NB4 (cell line): ENCODE measurements at places on chromosomes 13 and 19.

DNA sequence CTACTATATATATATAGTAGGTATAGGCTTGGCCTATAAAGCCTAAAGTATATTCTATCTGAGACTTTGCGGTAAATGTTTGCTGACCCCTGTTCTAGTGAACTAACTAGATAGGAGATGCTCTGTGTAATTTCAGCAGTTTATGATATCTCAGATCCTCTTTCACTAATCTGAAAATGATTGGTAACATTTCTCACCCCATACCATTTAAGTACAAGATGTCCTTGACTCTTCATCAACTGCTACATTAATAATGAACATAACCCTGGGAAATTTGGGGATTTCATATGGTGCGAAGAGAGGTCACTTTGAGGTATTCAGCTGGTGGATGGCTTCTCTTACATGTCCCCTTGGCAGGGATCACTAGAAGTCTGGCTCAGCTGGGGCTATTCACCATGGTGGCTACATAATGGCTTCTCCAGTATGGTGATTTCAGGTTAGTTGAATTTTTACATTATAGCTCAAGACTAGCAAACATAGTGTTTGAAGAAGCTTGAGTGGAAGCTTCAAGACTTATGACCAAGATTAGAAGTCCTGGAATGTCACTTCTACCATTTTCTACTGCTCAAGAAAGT lies 103.6 kb upstream of the MYCBP2 start:
- no peak for DNase-seq

DNA sequence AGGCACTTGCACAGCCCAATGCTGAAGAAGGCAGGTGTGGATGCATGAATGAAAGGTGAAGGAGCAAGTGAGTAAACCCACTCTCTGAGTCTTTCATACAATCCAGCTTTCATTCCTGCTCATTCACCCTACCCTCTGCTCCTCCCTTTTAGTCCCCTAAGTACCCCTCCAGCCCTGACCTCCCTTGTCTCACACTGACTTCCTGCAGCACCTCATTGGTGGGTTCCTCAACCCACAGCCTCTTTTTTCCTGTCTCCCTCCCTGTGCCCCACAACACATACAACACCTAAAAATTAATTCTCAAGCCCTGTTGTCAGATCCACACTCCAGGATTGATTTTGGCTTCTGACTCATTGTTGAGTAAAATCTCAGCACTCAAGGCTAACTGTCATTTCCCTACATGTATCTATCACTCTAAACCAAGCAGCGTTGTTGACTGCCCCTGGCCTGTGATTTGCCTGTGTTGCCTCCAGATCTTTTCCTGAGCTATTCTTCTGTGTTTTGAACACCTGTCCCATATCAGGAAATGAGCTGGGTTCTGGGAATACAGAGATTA lies 177.3 kb upstream of the SERP2 start:
- DNase-seq = no peak

GRCh38 chr13:103716718-103717117 lies 650.5 kb upstream of the SLC10A2 start:
- DNase-seq = no peak

- DNase-seq = no peak
These were observed 985 bp upstream of the KCNK6 start for GRCh38 chr19:38318660-38319059.

GRCh38 chr13:41654796-41655195 lies 197.4 kb downstream of the RGCC start:
- DNase-seq = peak; percentile 17

- no peak for DNase-seq
These were observed 20.8 kb downstream of the ANKRD10 start for GRCh38 chr13:110894086-110894485.

DNA sequence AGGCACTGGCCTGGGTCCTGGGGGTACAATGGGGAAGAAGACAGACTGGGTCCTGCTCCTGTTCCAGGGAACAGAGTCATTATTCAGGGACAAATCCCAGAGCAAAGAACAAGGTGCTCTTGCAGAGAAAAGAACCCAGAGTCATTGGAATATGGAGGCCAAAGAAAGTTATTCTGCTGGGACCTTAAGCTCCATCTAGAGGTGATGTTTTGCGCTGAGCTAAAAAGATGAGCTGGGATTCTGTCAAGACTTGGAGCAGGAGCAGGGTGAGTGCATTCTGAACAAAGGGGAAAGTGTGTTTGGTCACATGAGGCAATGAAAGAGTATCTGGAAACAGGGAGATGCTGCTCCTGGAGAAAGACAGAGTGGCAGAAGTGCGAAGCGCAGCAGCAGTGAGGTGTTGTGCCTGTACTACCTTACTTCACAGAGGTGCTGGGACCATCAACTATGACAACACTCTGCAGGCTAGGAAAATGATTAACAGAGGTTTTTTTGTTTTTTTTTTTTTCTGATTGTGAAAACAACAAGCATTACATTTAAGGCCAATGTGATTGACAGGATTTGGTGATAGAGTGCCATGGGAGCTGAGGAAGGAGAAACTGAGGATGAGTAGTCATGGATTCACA lies 95.3 kb upstream of the TNFSF11 start:
- DNase-seq = peak; percentile 18

- DNase-seq = peak; percentile 44
These were observed 54.7 kb downstream of the ZNF787 start for GRCh38 chr19:56066152-56067023.

GRCh38 chr13:43431841-43432240 lies 354.9 kb downstream of the ENOX1 start:
- DNase-seq = no peak
